ENCODE measurements at places on chromosomes 3 and 15.

GRCh38 chr15:78943692-78944091, 1.2 kb downstream of the CTSH start:
- DNase-seq = no peak

DNA sequence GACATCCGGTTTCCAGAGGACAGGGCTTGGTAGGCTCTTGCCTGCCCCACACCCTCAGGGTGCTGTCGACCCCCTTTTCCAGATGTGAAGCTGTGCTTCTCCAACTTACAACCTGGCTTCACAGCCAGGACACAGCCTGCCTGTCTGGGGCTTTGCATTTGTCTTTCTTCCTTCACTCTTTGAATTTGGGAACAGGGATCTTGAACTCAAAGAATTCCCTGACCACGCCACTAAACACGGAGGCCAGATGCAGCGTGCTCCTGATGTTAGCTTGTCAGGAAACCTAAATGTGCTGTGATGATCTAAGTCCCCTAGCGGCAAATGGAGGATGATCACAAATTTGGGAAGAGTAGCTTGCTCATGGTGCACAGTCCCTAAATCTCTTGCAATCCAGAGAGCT, 244.8 kb upstream of the RGMA start:
- no peak for DNase-seq

- no peak for DNase-seq
Measured at GRCh38 chr15:42547918-42548248, 710 bp downstream of the LRRC57 start.

DNA sequence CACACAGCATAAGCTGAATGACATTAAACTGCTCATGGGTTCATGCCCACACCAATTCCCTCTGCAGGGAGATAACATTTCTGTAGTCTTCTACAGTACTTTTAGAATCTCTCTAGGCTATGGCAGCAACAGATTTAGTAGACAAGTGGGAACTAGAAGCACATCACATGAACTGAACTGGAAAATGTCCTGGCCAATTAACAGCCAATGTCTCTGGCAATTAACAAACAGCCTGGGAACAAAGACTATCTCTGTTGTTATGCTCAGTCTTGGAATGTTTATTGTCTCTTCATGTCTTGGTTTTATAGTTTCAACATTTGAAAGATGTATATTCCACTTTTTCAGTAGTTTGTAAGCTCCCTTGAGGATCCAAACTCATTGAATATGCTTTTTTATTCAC, 523.2 kb upstream of the NAALADL2 start:
- no peak for DNase-seq

DNA sequence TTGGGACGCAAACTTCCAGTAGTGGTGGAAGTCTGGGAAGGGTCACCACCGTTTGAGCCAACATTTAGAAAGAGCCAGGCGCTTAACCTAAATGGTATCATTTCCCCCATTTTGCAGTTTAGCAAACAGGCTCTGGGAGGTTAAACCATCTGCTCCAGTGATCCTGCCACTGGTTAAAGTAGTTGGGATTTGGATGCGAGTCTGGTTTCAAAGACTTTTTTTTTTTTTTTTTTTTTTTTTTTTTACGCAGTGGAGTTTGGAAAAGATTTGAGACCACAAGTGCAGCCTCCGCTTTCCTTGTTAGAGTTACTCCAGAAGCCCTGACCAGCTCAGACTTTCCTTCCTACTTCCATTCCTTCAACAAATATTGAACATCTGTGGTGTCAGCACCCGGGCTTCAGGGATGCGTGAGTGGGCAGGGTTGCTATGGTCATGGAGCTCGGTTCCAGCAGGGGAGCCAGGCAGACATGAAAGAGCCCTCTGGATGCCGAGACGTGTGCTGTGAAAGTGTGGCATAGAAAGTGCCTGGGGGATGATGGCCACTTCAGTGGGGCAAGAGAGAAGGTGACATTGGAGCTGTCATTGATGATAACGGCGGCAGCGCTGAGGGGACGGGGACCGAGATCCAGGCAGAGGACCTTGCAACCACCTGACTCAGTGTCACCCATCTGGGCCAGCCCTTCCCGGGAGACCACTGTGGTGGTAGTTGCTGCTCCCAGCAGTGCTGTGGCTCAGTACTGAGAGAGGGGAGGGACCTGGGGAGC, 1.1 kb upstream of the RNU6-1 start:
- DNase-seq = peak; percentile 23

- DNase-seq = no peak
Measured at GRCh38 chr15:70792171-70792573, 28.8 kb upstream of the UACA start.

DNA sequence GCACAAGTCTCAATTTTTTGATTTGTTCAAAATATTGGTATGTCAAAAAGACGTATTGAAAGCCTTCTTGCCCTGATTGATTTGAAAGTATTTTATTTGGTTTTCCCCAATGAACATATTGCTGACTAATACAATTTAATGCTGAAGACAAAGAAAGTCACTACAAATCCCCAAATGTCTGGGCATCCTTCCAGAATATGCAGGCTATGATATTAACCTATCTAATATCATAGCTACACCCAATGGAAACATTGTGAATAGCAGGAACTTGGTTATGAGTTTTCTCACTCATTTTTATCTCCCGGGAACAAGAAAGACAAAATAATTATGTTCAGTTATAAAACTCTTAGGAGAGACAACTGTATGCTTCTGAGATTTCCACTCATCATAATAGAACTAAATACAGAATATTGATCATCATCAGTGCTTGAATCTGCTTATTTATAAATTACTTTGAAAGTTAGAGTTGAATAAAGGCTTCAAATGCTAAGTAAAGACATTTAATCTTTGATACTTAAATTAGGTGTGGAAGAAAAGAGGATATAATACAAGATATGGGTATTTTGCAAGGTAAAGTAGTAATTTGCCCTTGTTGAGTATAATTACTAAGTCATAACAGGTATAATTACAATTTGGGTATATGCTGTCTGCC, 483.9 kb downstream of the RBMS3 start:
- peak; percentile 71 for DNase-seq

DNA sequence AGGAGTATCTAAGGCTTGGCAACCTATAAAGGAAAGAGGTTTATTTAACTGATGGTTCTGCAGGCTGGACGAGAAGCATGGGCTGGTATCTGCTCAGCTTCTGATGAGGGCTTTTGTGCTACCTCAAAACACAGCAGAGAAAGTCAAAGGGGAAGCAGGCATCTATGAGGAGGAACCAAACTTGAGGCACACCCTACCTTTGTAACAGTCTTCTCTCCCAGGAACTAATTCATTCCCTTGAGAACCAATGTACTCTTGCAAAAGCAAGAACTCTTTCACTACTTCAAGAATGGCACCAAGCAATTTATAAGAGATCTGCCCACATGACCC, 109.0 kb downstream of the CGGBP1 start:
- DNase-seq = no peak

- peak; percentile 65 for DNase-seq
Measured at GRCh38 chr15:31034152-31034551, 42.7 kb upstream of the MTMR10 start.
